PC-9 (cell line): ENCODE measurements at places on chromosomes 1 and 21.

DNA sequence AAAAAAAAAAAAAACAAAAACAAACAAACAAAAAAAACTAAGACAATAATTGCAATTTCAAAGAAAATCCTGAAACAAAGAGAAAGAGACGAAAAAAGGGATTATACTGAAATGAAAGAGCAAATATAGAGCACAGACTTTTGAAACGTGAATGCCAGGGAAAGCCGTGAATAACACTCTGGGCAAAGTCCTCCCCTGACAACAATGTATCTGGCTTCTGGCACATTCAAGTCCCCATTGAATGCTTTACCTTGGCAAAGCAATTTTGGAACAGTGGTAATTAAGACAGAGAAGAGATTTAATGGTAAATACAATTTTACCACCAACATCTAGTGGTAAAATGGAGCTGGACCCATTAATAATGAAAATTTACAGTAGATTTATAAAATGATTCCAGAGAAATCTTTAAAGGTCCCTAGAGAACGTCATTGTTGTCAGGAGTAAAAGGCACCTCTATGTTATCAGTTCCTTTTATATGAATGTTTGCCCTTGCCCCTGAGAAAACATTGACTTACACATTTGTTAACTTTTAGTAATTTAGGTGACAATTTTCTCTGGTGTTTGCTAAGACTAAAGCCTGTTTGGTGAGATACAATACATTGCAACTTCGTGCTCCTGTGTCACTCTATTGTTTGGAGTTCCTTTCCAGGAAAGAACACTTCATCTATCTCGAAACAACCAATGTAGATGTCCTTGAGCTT is 89.7 kb downstream of the GREM2 start:
- no peak for DNase-seq

- DNase-seq: no peak
Observed at GRCh38 chr1:165328136-165328535, 28.4 kb downstream of the LMX1A start.

GRCh38 chr1:150553392-150554085 is 4.3 kb downstream of the ADAMTSL4 start:
- DNase-seq: no peak

GRCh38 chr1:111736548-111737215 is 2.5 kb downstream of the INKA2 start:
- DNase-seq: no peak

- no peak for DNase-seq
Observed at GRCh38 chr1:119914071-119914470, 17.8 kb upstream of the ADAM30 start.

- no peak for DNase-seq
Observed at GRCh38 chr1:243420946-243421685, 165.3 kb downstream of the SDCCAG8 start.
